ENCODE measurements at places on chromosomes 1 and 21.

- no peak for DNase-seq
Observed at GRCh38 chr1:214913966-214914365, 168.6 kb upstream of the KCNK2 start.

GRCh38 chr1:188822248-188822647 is 1655.4 kb downstream of the BRINP3 start:
- no peak for DNase-seq

- no peak for DNase-seq
Observed at GRCh38 chr1:155657463-155657862, 31.1 kb downstream of the YY1AP1 start.

DNA sequence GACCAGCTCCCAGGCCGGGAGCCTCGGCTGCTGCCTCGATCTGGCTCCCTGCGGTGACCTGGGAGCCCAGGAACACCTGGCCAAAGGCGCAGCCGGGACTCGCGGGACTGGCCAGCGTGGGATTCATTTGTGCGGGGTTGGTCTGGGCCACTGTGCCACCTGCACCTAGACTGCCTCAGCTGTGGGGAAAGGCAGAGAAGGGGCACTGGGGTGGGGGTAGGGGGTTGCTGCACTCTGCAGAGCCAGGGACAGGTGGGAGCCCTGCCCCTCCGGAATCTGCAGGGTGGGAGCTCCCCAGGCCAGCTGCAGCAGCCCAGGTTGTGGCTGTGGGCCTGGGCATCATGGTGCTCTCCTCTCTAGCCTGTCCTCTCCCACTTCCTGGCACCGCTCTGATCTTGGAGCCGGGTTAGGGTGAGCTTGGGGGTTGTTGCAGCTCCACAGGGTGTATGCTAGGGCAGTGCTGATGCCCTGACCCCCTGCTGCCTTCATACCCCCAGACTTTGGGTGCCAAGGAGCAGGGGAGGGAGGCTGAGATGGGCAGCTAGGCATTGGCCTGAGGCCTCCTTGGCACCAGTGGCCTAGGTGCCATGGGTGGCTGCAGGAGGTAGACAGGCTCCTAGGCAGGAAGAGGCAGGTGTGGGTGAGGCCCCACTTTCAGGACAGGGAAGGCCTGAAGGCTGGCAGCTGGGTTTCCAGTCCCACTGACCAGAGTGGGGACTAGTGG is 57.5 kb upstream of the ETV3 start:
- DNase-seq = no peak

- no peak for DNase-seq
Observed at GRCh38 chr1:229199261-229200243, 71.4 kb upstream of the RAB4A start.

- no peak for DNase-seq
Observed at GRCh38 chr1:208324005-208324404, 79.8 kb upstream of the PLXNA2 start.

- no peak for DNase-seq
Observed at GRCh38 chr1:223887747-223888418, 42.1 kb upstream of the TP53BP2 start.

DNA sequence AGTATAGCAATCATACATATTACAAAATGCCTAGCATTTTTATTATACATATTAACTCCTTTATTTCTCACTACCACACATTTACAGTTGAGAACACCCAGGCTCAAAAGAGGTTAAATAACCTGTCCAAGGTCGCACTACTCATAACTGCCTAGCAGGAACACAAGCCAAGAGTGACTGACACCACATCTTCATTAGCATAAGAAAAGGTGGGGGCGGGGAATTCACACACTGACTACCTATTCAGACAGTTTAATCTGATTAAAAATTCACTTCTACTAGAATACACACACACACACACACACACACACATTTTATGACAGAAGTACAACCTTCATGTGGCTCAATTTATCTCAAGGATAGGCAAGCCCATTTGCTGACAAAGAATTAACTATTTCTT is 77.8 kb upstream of the CACHD1 start:
- DNase-seq = no peak

Measured in effector memory CD8-positive, alpha-beta T cell (primary cell).